Activated CD4-positive, alpha-beta T cell treated with anti-CD3 and anti-CD28 coated beads, Interleukin-2, amount 50 U/mL, for 24 hours (primary cell): ENCODE measurements at places on chromosomes 12 and 14.

GRCh38 chr12:6547987-6548386 is 7.9 kb downstream of the IFFO1 start:
- DNase-seq, result no peak

- no peak for DNase-seq
Measured at GRCh38 chr14:98923596-98923995, 348.4 kb downstream of the BCL11B start.

GRCh38 chr12:101608301-101609133 is 13.7 kb downstream of the MYBPC1 start:
- no peak for DNase-seq

GRCh38 chr14:33461036-33461435 is 489.8 kb downstream of the EGLN3 start:
- DNase-seq, result no peak

GRCh38 chr12:107622001-107622400 is 63.6 kb upstream of the PWP1 start:
- DNase-seq, result no peak

DNA sequence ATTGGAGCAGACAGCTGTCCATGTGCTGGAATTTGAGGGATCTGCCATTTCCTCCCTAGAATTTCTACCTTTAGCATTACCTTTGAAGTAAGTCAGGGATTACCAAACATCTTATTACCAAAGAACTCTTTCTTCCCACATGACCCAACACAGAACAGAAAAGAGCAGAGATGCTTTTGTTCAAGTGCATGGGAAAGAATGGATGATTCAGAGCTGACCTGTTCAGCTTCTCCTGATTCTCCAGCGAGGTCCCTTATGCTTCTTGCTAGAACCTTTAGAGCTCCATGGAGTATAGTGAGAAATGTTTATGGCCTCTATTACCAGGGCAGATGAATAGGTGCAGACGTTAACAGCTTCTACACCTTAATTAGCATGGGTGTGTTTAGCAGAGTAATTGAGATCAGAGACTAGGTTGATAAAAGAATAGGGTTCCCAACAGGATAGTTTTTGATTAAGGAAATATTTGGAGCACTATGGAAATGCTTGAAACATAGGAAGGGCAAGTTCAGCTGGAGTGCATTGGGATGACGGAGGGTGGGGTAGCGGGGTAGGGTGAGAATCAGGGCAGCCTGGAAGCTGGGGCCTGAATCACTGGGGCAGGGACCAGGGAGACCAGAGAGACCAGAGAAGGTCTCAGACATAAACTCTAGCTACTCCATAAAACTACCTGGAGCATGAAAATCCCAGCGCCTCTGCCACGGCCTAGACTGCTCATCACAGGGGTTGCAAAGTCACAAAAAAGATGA is 223.7 kb downstream of the CACNA1C start:
- no peak for DNase-seq

- no peak for DNase-seq
Measured at GRCh38 chr12:40314927-40315326, 90.1 kb downstream of the LRRK2 start.

GRCh38 chr14:79580906-79581305 is 630.4 kb downstream of the DIO2 start:
- DNase-seq, result no peak

- no peak for DNase-seq
Measured at GRCh38 chr14:58060077-58060476, 91.9 kb downstream of the ARMH4 start.

GRCh38 chr14:76782885-76783566 is 21.8 kb downstream of the VASH1 start:
- DNase-seq, result no peak

DNA sequence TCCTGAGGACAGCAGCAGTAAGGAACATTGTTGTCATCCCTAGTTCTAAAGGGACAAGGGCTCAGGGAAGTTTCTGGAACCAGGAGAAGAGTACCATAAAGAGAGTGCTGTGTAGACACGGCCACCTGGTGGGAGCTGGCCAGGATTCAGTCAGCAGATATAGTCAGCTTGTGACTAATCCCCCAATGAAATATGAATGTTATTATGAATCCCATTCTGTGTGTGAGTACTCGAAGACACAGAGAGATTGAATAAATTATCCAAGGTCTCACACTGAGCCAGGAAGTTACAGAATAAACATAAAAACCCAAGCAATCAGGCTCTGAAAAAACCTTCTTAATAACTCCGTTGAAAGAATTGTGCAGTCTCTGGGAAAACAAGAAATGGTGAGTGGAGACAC is 1359.5 kb downstream of the AACS start:
- no peak for DNase-seq
